ENCODE measurements at places on chromosomes 1 and 21. TPM values are rescaled to one million over a fixed set of nuclear protein-coding genes. Genes with fewer than 3 reads are reported as not detected.

Gene TNFRSF18
- total RNA-seq, result not detected

Gene UQCRHL
- total RNA-seq, result 4.7 TPM

Gene ILDR2
- total RNA-seq, result not detected

Gene MIS18A
- total RNA-seq, result 14.9 TPM

Gene CD160
- total RNA-seq, result not detected

Gene F13B
- 1.3 TPM for total RNA-seq

Gene NHLH2
- total RNA-seq, result not detected

Gene ESPN
- total RNA-seq, result not detected

Gene ANXA9
- total RNA-seq, result 0.46 TPM

Gene TUT4
- 10.9 TPM for total RNA-seq

Gene RGSL1
- total RNA-seq, result not detected

Gene RNPEP
- 112 TPM for total RNA-seq

Gene ARMH1
- total RNA-seq, result not detected

Gene COL24A1
- not detected for total RNA-seq

Gene KIF26B
- total RNA-seq, result not detected

Gene RHEX
- not detected for total RNA-seq

Gene MFAP2
- total RNA-seq, result 123 TPM

Gene GNG12
- 362 TPM for total RNA-seq

Gene CD53
- not detected for total RNA-seq

Gene LMOD1
- total RNA-seq, result 0.03 TPM

Gene DYNLT5
- not detected for total RNA-seq

Gene RAB7B
- 17.5 TPM for total RNA-seq

Gene VCAM1
- not detected for total RNA-seq

Gene NHLH1
- total RNA-seq, result not detected

Gene MCOLN3
- 0.35 TPM for total RNA-seq

Gene UBL4B
- not detected for total RNA-seq

Gene CD5L
- not detected for total RNA-seq

Gene PHACTR4
- 0.07 TPM for total RNA-seq

Gene KRTAP21-2
- total RNA-seq, result not detected

Gene TARDBP
- total RNA-seq, result 53.3 TPM

Gene CDCA8
- total RNA-seq, result 6.3 TPM

Gene DCST2
- total RNA-seq, result not detected

Gene LRRC3
- 1.4 TPM for total RNA-seq

Gene OR2G6
- not detected for total RNA-seq

Gene RFX5
- total RNA-seq, result 39.5 TPM

Gene CNR2
- not detected for total RNA-seq

Gene DNTTIP2
- total RNA-seq, result 13.9 TPM

Gene ALPL
- total RNA-seq, result 1.9 TPM

Gene TRNP1
- 8.8 TPM for total RNA-seq

Gene FBXO2
- not detected for total RNA-seq

Gene ACTL8
- not detected for total RNA-seq

Gene CFHR3
- not detected for total RNA-seq

Gene HSD3B2
- total RNA-seq, result not detected

Gene AUNIP
- total RNA-seq, result 10.3 TPM

Gene MYOC
- total RNA-seq, result not detected

Gene AADACL3
- total RNA-seq, result not detected

Measured in MG63 (cell line).